Anterior cingulate cortex (tissue), 58 donors: ENCODE measurements at places on chromosomes 6 and 20.

DNA sequence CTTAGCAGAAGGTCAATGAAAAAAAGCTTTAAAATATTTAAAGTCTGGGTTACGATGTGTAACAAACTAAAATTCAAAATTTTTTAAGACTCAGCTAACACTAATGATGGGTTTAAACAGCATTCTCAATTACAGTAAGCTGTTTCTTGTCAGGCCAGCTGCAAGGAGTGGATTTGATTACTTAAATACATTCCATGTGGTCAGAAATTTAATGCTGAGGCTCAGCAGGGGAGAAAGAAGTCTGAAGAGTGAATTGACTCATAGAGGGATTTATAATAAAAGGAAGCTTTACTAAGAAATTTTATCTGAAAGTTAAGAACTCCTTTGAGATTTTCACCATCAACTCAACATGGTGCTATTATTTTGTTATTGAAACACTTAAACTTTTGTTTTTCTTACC is 398.6 kb downstream of the KHDRBS2 start:
- no peak for DNase-seq

GRCh38 chr6:84123186-84123585 is 89.6 kb downstream of the MRAP2 start:
- no peak for DNase-seq

GRCh38 chr6:22008248-22008836 is 288.5 kb downstream of the PRL start:
- no peak for DNase-seq

GRCh38 chr6:161743509-161744178 is 469.8 kb upstream of the AGPAT4 start:
- DNase-seq = no peak

GRCh38 chr6:161029195-161029809 is 37.7 kb downstream of the MAP3K4 start:
- no peak for DNase-seq

GRCh38 chr6:6452002-6452401 is 131.5 kb upstream of the F13A1 start:
- no peak for DNase-seq

DNA sequence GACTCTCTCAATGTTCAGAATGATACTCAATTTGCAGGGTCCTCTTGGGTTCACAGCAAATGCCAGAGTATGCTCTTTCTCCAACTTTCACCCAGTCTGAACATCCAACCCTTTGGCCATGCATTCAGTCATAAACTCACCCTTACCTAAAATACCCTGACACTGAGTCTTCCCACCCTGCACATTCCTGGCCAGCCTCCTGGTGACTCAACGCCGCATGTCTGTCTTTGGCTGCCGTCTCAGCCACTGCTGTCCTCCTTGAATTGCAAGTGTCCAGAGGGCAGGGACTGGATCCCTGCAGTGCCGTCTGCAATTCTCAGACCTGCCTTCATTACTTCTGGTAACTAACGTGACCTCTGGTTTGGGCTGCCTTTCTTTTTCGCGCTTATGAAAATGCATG is 593.4 kb downstream of the QKI start:
- DNase-seq = no peak

DNA sequence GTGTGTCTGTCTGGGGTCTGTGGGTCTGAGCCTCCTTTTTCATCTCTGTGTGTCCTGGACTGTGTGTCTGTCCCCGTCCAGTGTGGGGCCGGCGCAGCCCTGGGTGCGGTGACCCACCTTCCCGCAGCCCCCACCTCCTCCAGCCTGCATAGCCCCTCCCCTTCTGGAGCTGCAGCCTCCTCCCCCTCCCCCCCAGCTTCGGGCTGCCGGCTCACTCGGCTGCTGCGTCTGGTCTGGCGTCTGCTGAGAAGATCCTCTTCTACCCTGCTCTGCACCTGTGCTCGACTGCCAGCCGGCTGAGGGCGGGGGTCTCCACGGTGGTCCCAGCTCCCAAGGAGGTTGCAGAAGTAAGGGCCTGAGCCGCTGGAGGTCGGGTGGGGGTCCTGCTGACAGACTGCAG is 7.6 kb upstream of the LKAAEAR1 start:
- DNase-seq = no peak

- no peak for DNase-seq
Observed at GRCh38 chr6:36296240-36296639, 26.4 kb downstream of the PNPLA1 start.

DNA sequence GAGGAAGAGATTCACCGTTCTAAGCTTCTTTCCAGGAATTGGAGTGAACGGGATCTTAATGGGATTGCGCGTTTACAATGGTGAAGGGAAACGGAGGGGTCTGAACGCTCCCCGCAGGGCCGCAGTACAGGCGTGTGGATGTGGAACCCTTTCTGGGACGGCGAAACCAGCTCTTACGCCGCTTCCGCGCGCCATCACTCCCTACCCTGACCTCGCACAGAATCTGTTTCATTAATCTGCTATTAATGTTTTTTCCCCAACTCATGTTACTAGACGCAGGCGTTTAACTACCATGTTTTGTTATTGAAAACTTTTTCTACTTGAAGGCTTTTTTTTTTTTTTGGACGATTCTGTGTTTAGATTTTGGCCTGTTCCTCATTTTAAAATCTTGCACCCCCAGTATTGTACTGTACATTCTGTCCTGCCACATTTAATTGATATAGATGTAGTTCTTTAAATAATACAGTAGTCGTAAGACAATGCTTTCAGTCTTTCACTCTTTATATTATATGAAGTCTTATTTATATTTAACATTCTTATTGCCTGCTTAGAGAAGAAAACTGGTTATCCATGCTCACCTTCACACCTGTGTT is 696 bp upstream of the SUPT3H start:
- DNase-seq = peak; percentile 48
